ENCODE measurements at places on chromosomes 4 and X.

GRCh38 chr4:142719854-142720541 lies 126.1 kb downstream of the INPP4B start:
- DNase-seq, result no peak

DNA sequence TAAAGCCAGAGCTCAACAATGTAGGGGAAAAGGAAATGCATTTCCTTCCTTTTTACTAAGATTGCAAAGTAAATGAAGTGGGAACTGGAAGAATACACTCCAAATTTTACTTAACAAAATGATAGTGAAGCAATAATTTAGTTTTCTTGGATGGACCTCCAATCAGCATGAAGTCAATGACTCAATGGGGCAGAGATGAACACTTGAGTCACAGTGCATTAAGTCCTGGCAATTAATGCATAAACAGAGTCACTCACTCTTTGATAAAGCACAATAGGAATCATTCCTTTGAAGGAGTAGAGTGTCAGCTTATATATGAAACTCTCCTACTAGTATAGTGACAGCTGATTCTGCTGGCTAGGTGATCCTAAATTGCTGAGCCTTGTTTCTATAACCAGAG lies 66.7 kb upstream of the FRAS1 start:
- no peak for DNase-seq

GRCh38 chr4:88531549-88531948 lies 8.0 kb upstream of the PYURF start:
- no peak for DNase-seq

- no peak for DNase-seq
These were observed 20.8 kb upstream of the NKX1-1 start for GRCh38 chr4:1427010-1427409.

- DNase-seq, result no peak
These were observed 30.9 kb upstream of the FAM156A start for GRCh38 chrX:52988985-52989917.

DNA sequence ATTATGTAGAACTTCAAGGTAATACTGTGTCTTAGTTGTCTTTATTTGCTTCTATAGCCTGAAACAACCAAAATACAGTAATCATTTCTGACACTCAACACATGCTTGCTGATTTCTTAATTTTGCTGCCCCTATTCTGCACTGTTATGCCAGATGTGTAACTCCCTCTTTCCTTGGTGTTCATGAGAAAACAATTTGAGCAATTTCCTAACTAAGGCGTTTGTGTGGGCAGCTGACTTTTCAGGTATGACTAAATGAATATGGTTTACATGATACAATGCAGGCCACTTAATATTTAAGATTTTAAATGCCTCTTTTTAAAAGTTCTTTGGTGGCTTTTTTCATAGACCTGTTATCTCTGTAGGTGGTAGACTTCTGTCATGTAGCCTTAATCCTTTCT lies 46.1 kb upstream of the CENPE start:
- no peak for DNase-seq

- DNase-seq, result no peak
These were observed 87.9 kb downstream of the ANKRD17 start for GRCh38 chr4:73170518-73171198.
